NCI-H1436 treated with DMSO at 0.1 percent for 48 hours (cell line): ENCODE measurements at places on chromosomes 11 and 22.
A peak's percentile ranks its signal among the peaks of the same experiment; 100 is the strongest.

- DNase-seq = no peak
Observed at GRCh38 chr11:99781074-99781473, 760.3 kb downstream of the CNTN5 start.

GRCh38 chr11:46319074-46319453, 28.2 kb upstream of the DGKZ start:
- no peak for DNase-seq

DNA sequence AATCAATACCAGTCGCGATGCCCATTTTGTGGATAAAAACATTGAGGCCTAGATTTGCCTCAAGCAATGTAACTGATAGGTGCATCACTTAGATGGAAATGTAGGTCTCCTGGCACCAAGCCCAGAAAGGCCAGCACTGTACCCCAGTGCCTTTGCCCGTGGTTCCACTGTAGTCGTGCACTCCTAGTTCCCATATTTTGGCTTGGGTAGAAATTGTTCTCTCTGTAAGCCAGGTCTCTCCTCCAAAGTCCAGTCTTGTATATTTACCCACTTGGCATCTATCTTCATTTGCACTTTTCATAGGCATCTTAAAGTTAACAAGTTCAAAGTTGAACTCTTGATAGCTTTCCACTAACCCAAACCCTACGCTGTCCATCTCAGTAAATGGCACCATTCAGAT, 41.6 kb upstream of the DMC1 start:
- no peak for DNase-seq

DNA sequence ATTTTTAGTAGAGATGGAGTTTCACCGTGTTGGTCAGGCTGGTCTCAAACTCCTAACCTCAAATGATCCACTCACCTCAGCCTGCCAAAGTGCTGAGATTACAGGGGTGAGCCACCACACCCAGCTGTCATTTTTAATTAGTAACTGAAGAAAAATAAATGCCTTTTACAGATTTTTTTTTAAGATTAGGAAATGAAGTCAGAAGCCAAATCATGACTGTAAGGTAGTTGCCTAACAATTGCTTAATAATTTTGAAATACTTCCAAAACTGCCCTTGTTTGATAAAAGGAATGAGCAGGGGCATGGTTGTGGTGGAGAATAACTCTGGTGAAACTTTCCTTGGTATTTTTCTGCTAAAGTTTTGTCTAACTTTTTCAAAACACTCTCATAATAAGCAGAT, 98.9 kb upstream of the SLC5A12 start:
- no peak for DNase-seq

- no peak for DNase-seq
Observed at GRCh38 chr11:65872586-65873317, at the start of gene EFEMP2. Gene EFEMP2 (minus strand): TSS chr11:65872800. CDS start chr11:65872354, 446 bp downstream.

- DNase-seq = no peak
Observed at GRCh38 chr11:27085605-27086004, 45.0 kb downstream of the BBOX1 start.

DNA sequence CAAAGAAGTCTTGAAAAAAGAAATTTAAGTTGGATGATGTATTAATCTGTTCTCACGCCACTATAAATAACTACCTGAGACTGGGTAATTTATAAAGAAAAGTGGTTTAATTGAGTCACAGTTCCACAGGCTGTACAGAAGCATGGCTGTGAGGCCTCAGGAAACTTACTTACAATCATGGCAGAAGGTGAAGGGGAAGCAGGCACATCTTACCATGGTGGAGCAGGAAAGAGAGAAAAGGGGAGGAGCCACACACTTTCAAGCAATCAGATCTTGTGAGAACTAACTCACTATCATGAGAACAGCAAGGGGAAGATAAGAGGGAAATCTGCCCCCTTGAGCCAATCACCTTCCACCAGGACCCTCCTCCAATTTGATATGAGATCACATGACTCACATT, 65.7 kb upstream of the AMOTL1 start:
- no peak for DNase-seq

DNA sequence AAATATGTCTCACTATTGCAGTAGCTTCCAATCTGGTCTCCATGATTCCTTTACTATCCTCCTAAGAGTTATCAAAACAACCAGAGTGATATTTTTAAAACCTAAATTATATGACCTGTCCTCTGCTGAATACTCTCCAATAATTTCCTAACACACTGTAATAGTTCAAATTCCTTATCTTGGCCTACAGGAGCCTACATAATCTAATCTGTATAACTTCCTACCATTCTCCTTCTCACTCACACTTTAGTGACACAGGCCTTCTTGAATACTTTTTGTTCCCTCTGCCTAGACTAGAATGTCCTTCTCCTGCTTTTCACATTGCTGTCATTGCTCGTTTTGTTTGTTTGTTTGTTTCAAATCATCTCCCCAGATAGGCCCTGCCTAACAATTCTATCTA, 9.4 kb downstream of the FHIP1B start:
- no peak for DNase-seq

- no peak for DNase-seq
Observed at GRCh38 chr11:113994077-113994954, 19.4 kb downstream of the HTR3A start.

DNA sequence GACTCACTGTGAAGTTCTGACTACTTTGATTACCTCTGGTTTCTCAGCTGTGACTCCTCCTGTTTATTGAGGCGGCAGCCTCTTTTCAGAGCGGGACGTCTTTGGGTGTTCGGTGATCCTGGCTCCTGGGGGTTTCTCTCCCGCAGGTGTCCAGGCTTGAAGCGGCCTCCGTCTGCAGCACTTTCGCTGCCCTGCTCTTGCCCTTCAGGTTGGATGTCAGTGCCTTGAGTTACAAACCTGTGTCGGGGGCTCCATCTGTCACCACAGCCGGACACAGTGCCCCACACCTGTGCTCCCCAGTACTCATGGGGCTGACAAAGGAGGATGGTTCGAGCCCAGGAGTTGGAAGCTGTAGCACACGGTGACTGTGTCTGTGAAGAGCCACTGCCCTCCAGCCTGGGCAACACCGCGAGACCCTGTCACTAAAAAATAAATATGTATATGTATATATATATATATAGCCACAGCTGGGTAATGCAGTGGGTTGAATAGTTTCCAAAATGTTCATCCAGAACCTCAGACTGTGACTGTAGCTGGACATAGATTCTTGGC, 104.1 kb downstream of the BRD1 start:
- no peak for DNase-seq

- DNase-seq = no peak
Observed at GRCh38 chr11:2862395-2863275, 22.9 kb downstream of the CDKN1C start.

DNA sequence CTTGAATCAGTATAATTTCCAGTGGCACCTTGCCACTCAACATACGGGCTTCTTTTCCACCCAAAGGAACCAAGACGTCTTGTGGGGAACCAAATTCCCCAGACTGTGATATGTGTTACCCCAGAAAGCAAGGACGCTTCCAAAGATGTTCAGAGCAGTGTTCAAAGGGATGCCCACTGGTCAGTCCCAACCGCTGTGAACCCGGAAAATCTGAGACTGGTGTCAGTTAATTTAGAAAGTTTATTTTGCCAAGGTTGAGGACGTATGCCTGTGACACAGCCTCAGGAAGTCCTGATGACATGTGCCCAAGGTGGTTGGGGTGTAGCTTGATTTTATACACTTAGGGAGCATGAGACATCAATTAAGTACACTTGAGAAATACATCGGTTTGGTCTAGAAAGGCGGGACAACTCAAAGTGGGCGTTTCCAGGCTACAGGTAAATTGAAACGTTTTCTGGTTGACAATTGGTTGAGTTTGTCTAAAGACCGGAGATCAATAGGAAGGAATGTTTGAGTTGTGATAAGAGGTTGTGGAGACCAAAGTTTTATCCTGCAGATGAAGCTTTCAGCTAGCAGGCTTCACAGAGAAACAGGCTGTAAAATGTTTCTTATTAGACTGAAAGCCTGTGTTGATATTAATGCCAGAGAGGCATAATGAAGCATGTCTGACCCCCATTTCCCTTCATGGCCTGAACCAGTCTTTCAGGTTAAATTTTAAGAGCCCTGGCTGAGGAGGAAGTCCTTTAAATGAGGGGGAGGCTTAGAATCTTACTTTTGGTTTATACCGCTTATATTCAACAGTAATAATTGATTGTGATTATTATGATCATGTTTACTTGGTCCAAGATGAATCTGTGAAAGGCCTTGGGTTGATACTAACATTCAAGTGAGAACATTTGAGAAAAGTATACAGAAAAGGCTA, 6.8 kb downstream of the APOL3 start:
- DNase-seq = no peak

- peak; percentile 63 for DNase-seq
Observed at GRCh38 chr11:33895752-33896137, 3.9 kb upstream of the LMO2 start.

DNA sequence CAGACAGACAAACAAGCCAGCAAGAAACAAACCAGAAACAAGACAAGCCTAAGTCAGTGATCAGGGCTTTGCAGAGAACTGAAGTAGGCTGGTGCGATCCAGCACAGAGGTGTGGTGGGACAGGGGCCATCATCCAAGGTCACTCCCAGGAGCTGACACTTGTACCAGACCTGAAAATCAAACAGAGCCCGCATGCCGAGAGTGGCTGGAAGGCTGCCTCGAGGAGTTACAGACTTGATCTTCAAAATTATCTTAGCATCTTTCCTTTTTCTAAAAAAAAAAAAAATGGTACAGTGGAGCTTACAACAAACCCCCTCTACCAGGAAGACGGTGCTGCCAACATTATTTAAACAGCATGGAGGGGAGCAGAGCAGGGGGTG, 8.8 kb upstream of the SCUBE1 start:
- DNase-seq = no peak

- DNase-seq = peak; percentile 55
Observed at GRCh38 chr11:112477581-112478317, 217.1 kb upstream of the PLET1 start.

- no peak for DNase-seq
Observed at GRCh38 chr11:80565231-80565630, 1124.4 kb upstream of the TENM4 start.

DNA sequence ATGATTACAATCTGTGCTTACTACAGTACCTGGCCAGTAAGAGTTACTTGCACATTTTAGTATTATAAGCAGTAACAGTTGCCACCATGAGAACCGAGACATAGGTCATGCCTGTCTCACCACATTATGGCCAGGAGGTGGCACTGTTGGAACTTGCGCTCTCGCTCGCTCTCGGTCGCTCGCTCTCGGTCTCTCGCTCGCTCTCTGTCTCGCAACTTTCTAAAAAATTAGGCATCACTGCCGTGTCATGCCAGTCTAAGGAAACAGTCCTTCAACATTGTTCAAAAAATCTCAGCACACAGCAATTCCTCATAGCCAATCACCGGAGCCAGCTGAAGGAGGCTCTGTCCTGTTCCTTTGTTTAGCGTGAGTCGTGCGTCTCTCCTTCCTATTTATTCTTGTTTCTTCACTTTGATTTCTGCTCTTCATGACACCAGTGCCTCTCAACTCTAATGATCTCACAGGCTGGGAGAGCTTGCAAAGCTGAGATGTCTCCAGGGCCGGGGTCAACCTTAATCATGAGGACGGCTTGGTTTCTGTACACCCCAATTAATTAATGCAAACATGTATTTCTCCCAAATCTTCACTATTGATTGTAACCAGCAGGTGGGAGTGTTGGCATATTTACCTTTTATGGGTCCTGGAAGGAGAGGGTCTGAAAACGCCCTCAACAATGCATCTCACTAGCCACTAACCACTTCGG, 6.3 kb upstream of the ADAMTS8 start:
- peak; percentile 44 for DNase-seq

DNA sequence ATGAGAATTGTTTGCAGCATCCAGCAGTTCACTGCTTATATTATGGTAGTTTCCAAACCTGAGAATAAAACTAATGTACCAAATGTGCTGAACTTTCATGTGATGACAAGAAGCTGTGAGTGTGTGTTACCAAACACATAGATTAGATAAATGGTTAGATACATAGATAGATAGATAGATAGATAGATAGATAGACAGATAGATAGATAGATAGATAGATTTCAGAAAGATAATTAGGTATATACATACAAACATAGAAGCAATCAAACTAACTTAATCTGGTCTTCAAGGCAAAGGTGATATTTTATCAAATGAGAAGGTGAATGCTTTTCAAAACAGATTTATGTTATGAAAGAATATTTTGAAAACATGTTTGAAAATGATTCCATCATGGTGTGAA, 147.3 kb upstream of the C11orf58 start:
- DNase-seq = no peak

DNA sequence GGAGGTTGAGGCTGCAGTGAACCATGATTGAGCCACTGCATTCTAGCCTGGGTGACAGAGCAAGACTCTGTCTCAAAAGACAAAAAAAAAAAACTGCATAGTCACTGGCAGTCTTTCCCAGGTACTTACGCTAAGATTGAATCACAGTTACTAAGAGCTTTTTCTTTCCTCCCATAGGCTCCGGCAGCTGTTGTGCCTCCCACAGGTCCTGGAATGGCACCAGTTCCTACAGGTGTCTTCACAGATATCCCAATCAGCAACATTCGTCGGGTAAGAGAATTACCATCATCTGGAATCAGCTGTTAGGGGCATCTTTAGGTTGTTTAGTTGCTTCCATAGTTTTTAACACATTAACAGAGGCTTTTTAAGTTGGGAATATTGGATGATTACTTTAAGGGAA, 19.8 kb downstream of the DLAT start:
- DNase-seq = no peak

- DNase-seq = no peak
Observed at GRCh38 chr22:29780748-29781676, 13.8 kb downstream of the UQCR10 start.

- DNase-seq = no peak
Observed at GRCh38 chr11:122232985-122233384, 117.0 kb upstream of the BLID start.

DNA sequence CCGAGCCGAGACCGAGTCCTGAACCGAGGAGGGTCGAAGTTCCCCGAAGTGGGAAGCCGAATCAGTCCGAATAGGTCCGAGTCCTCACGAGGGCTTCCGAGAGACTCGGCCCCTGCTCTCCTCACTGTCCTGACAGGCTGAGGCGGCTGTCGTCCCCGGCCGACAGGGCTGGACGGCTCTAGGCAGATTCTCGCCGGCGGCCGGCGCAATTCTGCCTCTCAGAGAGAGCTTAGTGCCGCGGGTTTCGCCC, 191 bp upstream of the DEAF1 start:
- no peak for DNase-seq

GRCh38 chr11:118715837-118716260, 36.4 kb upstream of the TREH start:
- DNase-seq = peak; percentile 92

DNA sequence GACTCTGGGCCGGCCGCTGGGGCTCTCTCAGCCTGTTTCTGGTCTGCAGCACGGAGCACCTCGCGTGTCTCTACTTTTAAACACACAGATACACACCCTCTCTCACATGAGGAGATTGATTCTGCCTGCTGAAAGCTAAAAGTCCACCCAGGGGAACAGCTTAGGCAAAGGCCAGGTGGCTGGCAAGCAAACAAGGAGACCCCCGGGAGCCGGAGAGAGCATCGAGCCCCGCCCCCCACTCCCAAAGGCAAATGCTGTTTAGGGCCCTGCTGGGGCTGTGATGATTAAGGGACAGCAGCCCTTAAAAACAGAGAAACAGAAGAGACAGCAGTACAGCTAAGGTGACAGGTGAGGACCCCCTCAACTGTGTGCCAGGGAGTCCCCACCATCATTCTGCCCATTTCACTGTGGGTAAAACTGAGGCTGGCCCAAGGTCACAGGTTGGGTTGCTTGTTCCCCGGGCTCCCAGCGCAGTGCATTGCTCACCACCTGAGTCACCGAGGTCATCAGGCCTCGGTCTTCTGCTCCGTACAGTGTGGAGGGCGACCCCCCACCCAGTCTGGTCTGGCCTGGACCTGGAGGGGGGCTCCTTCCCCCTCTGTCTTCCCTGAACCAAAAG, 6.8 kb downstream of the CABP7 start:
- no peak for DNase-seq

- DNase-seq = no peak
Observed at GRCh38 chr11:6431861-6432260, 8.9 kb downstream of the HPX start.
